ENCODE measurements at places on chromosomes 6 and 20. TPM values are rescaled to one million over a fixed set of nuclear protein-coding genes. Genes with fewer than 3 reads are reported as not detected.

Gene NOX3
- not detected for total RNA-seq

Gene ERVFRD-1
- total RNA-seq: not detected

Gene SPATA25
- total RNA-seq: not detected

Gene COQ3
- 14.4 TPM for total RNA-seq

Gene CTSZ
- 119 TPM for total RNA-seq

Gene APOBEC2
- total RNA-seq: not detected

Gene TBC1D32
- 4.8 TPM for total RNA-seq

Gene C20orf144
- total RNA-seq: not detected

Gene PRRC2A
- total RNA-seq: 77.8 TPM

Gene VPS16
- total RNA-seq: 55.3 TPM

Gene ADAT2
- 2.3 TPM for total RNA-seq

Measured in myometrial cell (primary cell).